GM12892 (cell line): ENCODE measurements at places on chromosomes 4 and X.

DNA sequence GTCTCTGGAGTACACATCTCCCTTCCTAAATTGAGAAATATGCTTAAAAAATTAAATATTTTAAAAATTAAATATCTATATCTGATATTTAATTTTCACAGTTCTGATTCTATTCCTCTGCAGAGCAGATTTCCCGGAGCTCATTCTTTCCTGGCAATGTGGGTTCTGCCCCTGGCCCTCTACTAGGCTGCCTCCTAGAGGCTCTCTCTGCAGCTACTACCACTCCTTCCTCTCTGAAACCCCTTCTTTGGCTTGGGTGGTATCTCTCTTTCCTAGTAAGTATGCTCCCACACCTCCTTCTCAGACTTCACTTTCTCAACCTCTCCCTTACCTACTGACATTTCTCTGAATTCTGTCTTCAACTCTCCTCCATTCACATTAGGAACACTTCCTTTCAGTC is 45.3 kb downstream of the RPGR start:
- DNase-seq, result no peak

- no peak for DNase-seq
Observed at GRCh38 chrX:118634336-118634735, 93.1 kb upstream of the IL13RA1 start.

DNA sequence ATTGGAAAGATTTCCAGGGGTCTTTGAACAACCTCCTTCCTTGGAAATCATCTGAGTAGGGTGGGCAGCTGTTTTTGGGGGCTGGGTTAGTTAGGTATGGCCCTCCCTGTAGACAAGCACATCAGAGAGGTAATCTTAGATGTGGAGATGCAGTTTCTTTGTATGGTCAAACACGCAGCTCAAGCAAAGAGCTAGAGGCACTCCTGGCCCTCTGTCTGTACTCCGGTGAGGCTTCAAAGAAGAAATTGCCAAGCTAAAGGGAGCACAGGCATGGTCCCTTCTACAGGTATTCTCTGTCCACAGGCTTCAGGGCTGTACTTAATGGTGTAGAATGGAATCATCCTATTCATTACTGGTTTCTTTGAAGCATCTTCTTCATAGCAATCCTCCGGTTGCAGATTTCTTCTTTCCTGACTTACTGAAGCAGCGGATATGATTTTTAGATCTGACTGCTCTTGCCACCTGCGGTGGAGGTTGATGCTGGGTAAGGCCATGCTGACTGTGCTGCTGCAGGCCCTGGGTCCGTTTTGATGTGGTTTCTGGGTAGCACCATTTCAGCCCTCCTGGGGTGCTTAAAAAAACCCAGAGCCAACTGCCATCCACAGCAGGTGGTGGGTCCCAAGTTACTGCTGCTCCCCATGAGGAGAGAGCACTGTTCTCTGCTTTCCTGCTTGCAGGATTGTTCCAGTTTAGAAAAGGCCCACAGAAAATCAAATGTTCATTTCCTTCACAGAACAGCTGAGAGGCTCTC is 318.9 kb upstream of the GATB start:
- no peak for DNase-seq

- no peak for DNase-seq
Observed at GRCh38 chr4:155494037-155494718, 117.4 kb upstream of the MAP9 start.

GRCh38 chr4:47143261-47143660 is 111.9 kb downstream of the GABRB1 start:
- DNase-seq, result no peak

GRCh38 chrX:85108165-85108564 is 104.5 kb downstream of the APOOL start:
- DNase-seq, result no peak

- DNase-seq, result no peak
Observed at GRCh38 chrX:142134533-142134932, 70.6 kb downstream of the MAGEC2 start.

- DNase-seq, result peak; percentile 18
Observed at GRCh38 chrX:154980330-154981115, 42.0 kb downstream of the F8 start.

DNA sequence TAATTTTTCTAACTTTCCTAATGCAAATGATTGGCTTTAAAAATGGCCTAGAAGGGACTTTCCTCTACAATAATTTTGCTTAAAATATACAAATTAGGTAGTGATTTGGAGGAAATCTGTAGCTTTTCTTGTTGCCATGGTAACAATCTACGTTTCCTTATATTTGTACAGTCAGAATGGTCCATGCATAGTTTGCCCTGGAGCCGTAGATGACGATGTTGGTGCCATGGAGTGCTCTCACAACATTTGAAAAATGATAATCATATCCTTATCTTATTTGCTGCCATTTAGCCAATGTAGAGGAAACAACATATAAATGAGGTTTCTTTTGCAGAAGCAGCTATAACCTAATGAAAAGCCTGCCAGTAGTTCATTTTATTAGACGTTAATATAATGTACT is 89.0 kb upstream of the NMU start:
- DNase-seq, result no peak

- no peak for DNase-seq
Observed at GRCh38 chrX:115958687-115959359, 211.7 kb upstream of the AGTR2 start.

GRCh38 chr4:77121736-77122240 is 35.2 kb upstream of the CCNG2 start:
- no peak for DNase-seq

DNA sequence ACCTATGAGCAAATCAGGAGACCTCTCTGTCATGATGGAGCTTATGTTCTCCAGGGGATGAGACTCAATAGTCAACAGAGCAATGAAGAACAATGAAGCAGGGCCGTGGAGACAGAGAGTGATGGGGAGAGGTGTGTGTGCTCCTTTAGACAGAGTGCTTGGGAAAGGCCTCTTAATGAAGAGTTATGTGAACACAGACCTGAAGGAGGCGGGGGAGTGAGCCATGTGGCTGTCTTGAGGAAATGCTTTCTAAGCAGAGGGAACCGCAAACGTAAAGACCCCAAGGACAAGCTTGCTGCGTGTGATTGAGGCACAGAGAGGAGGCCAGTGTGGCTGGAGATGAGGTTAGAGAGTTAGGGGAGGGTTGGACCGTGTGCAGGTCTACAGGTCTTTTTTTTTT is 53.1 kb downstream of the CHRNA9 start:
- no peak for DNase-seq
